ENCODE measurements at places on chromosomes 2 and 18.

DNA sequence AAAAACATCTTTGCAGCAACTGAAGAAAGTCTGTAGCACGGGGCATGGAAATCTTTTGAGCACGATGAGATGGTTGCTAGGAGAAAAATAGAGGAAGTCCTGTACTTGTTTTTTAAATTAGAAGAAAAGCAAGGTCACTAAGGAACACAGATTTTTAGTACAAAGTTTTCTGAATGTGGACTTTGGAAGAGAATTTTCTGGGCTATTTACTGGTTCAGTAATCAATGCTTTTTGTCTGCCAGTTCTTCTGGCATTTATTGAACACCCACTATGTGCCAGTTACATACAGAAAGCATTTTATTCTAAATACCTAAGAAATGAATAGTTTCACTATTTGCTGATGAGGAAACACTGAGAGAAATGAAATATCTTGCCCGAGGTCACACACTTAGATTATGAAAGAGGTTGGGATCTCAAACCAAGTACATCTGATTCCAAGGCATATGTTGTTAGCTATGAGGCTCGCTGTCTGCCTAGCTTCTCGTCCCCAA lies 15.6 kb upstream of the MAP3K20 start:
- DNase-seq: peak; percentile 43

DNA sequence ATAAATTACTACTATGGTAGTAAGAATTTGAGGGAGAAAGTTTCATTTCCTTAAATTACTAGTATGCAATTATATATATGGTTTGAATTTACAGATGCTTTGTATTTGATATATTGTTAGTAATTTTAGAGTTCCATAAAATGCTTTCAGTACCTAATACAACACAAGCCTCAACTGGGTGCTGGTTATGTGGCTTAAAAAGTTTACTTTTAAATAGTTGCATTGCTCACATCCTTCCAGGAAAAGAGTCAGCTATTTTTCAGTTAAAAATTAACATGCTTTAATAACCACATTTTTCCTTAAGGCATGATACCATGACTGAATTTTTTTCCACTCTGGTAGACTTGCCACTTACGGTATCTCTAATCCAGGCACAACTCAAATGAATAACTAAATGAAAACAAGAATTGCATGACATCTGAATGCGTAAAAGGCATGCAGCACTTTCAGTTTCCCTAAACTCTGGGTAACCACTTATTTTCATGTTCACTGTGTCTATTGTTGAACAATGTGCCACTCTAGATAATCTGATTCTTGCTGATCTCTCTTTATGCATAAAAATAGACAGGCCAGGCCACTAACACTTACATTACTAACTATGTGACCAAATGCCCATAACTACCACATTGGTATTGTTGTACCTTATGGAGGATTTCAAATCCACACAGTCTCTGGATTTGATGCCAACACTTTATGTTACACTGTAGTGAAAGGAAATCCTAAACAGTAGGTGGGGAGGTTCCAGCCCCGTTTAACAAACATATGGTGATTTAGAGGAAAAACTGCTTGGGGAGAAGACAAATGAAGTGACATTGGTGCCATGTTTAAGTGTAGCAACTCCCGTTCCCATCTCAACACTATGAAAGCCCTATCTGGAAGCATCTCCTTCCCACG lies 35.5 kb upstream of the SLC35F5 start:
- peak; percentile 36 for DNase-seq

DNA sequence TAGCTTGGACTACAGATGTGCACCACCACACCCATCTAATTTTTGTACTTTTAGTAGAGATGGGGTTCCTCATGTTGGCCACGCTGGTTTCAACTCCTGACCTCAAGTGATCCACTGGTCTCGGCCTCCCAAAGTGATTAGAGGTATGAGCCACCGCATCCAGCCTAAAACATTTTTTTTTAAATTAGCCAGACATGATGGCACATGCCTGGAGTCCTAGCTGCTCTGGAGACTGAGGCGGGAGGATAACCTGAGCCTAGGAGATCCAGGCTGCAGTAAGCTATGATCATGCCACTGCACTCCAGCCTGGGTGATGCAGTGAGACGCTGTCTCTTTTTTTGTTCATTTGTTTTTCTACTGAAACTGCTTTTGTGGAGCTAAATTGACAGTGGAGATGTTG lies 64.6 kb upstream of the ATG16L1 start:
- DNase-seq: no peak

DNA sequence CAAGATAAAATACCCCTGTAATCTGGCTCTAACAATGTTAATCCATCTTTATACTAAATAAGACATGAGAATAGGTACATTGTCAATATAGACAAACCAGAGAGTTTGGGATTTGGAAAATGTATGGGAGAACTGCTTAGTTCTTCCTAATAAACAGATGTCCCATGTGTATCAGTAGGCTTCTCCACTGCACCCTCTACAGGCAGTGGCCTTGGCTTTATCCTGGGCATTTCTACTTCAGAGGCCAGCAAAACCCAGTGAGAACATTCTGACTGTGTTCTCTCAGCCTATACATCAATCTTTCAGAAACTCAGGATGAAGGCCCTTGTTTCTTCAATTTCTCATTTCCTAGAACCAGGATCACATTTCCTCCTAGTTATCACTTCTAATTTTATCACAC lies 1167.5 kb upstream of the ACVR2A start:
- no peak for DNase-seq

- DNase-seq: no peak
Measured at GRCh38 chr2:96636551-96637171, 1.5 kb downstream of the KANSL3 start.

DNA sequence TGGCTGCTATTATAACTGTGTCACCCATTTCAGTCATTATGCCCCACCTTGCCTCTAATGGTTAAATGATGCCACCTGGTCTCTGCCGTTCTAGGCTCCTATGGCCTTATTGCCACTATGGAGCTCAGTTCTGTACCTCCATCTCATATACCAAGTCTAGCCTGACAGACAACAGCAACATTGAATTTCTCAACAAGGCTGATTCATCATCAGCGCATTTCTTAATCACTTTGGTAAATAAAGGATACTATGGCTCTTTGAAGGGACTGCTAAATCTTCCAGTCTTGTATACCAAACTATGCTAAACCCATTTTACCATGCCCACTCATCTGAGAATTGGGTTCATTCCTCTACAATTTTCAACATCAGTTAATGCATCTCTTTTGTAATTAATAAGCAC lies 784.5 kb upstream of the CELF4 start:
- DNase-seq: no peak

- no peak for DNase-seq
Measured at GRCh38 chr2:197210430-197210829, 100.2 kb downstream of the ANKRD44 start.

- DNase-seq: no peak
Measured at GRCh38 chr2:45909677-45910191, 258.3 kb downstream of the PRKCE start.

DNA sequence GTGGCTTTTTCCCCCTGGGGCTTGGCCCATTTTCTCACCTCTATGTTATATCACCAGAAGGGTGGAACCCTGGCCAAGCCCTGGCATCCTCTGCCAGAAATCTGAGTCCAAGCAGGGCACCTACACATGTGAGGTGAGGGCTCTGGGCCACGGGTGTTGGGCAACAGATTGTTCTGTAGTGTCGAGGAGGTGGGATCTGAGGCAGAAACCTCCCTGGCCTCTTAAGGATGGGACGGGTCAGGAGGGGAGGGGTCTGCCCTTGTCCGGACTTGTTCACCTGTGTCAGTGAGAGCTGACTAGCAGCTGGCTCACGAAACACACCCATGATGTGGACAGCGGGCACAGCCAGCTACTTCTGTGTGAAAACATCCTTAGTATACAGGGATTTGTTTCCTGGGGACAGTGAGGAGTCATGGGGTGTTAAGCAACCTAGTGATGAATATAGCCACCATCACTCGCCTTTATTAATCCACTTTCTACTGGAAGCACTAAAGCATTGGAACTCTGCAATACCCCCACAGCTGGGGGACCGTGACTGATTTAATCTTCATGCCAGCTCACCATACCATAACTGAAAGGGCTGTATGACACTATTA lies 35.6 kb downstream of the EPAS1 start:
- peak; percentile 46 for DNase-seq

GRCh38 chr2:239323447-239323846 lies 77.4 kb downstream of the HDAC4 start:
- DNase-seq: no peak

DNA sequence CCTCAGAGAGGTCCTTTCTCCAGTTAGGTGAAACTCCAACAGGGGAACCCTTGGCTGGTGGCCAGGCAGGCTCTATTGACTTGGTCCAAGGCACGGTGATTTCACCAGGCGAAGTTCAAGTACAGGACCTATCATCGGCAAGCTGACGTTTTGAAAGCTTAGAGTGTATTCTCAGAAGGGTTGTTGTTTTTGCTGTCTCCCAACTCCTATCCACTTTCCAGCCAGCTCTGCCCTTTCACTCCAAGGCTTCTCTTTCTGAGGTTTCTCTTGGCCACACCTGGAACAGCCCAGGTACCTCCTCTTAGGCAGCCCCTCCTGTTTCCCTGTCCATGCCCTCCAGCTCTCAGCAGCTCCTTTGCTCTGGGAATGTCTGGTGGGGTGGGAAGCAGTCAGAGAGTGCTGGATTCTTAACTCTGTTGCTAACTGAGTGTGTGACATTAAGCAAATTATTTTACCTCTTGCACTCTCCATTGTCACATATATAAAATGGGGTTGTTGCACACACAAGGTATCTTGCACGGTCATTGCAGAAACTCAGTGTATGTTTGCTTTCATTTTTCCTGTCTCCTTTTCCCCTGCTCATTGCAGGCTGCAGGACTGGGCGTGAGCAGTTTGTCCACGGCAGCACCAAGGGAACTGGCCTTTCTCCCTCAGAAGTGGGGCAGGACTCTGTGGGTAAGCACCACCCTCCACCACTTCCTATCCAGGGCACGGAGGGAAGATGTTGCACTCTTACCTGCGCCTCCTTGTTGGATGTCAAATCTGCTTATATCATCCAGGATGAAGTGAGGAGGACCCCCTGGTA lies 30.2 kb downstream of the CAPN13 start:
- DNase-seq: no peak

GRCh38 chr2:217090024-217090473 lies 230.2 kb upstream of the TNP1 start:
- DNase-seq: peak; percentile 92

DNA sequence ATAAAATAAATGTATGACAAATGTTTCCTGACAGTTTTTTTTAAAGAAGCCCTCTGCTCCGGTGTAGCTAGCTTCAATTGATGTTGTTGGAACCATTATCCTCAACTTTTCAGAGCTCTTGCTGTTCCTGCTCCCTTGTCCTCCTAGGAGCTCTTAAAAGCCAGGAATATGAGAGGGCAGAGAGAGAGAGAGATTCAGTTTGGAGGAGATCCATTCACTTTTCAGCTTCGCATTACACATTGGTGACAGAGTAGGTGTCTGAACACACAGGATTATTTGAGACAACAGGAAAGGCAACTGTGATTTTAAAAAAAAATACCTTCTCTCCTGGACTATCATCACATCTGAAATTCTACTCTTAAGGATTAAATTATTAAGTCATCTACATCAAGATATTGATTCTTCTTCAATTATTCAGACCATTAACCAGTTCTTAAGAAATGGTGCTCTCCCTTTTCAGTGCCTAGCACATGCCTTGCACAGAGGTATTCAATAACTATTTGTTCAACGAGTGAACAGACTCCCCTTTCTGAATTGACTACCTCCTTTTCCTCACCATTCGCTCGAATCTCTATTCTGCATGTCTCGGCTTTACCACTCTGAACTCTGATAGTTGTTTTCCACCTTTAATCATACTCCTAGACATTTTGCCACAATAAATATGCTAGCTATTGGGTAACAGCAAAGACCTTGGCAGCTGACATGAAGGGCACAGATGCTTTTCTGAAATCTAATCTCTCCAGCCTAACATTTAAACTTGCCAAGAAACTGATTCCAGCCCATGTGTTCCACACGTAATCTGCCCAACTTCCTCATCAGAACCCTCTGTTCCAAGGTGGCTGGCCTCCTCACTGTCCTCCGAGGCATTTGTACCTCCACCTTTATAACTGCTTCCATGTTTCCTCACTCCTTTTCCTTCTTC lies 28.6 kb upstream of the SLC35F5 start:
- DNase-seq: no peak

GRCh38 chr2:239695728-239696240 lies 295.0 kb upstream of the HDAC4 start:
- no peak for DNase-seq

- no peak for DNase-seq
Measured at GRCh38 chr2:96164459-96165184, 19.4 kb upstream of the DUSP2 start.

DNA sequence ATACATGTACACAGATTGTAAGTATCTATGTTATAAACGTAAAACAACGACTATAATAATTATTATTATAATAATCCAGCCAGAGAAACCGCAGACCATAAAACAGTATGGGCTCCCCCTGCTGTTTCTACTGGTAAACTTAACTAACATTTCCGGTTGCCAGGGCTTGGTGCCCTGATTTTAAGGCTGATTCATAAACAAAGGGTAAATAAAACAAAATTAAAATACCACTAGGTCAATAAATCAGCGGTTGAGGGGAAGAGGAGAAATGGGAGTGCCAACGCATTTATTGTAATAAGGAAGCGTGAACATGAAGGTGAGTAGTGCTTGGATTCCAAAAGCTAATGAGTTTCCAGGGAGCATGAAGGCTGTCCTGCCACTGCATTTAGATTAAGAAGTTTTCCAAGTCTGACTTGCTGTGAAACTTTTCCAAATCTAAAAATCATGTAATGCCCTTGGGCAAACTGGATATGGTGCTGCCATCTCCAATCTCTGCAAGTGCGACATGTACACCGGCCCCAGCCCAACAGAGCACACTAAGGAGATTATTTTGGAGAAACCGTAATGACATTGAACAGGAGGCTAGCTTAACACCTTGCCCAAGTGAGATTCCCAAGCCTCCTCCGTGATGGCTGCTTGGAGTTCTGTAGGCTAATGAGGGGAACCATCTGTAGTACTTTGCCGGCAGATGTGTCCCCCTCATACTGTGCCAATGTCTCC lies 50.7 kb upstream of the HNRNPA3 start:
- peak; percentile 47 for DNase-seq

GRCh38 chr2:159111346-159111927 lies 143.0 kb downstream of the TANC1 start:
- DNase-seq: no peak

DNA sequence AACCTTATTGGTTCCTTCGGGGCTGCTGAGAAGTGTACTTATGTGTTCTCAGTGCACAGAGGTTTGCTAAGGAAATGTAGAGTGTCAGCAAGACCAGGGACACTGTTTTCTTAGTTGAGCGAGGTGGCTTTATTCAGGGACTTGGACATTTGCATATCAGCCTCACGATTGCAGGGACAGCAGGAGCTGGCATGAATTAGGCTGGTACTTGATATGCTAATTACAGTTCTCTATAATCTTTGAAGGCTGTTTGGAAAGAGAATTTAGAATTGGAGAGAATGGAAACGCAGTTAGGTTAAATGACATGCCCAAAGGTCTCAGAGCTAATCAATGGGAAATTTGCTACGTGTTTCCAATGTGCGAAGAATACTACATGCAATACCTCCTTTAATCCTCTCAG lies 18.7 kb upstream of the MTCL1 start:
- DNase-seq: no peak

- DNase-seq: peak; percentile 72
Measured at GRCh38 chr2:237421542-237422116, 7.7 kb upstream of the COL6A3 start.

Data from suppressor macrophage treated with lipopolysaccharide for 1 hour (primary cell).